ENCODE measurements at places on chromosomes 3 and 15.

DNA sequence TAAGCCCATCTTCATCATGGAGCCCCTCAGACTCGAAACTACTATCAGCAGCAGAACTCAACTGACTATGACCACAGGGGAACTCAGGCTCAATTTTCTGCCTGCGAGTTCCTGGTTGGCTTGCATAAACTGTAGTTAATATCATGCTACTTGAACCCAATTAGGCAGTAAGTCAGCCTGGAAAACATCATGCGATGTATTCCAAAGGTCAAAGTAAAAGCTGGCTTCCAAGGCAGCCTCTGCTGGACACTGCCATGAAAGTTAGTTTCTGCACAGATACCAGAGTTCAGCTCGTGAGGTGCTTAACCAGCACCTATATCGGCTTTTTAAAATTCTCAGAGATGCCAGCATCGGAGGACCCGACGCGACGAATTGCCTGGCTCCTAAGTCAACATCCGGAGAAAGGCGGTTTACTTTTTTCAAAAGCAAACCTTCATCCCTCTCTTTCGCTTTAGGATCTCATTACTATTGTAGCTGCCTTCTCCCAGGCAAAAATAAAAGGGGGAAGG lies 3.8 kb downstream of the ANP32A start:
- peak overlapping the region; percentile 91 for H3K4me3 ChIP-seq
- peak overlapping the region; percentile 92 for H3K27ac ChIP-seq
- H3K4me1 ChIP-seq: peaks cover 30% of the 10 kb centered on the region
- DNase-seq: no peak

DNA sequence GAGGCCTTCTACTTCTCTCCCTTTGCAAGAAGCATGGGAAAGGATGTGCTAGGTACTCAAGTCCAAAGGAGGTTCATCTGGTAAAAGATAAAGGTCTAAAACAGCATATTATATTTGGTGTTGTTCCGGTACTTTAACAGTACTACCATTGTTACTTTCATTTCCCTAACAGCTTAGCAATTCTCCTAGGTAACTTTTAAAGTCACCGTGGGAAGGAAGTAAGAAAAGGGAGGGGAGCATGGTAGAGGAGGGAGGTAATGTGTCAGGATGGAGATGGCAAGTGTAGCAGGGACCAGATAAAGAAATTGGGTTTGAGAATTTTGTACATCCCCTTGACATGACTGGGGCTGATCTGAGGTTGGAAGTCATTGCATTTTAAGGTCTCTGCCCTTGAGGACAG lies 89.4 kb upstream of the SKOR1 start:
- peaks cover 10% of the 10 kb centered on the region for H3K4me1 ChIP-seq
- no peaks in the 10 kb centered on the region for H3K36me3 ChIP-seq
- DNase-seq: no peak
- H3K27ac ChIP-seq: no peak overlapping the region

DNA sequence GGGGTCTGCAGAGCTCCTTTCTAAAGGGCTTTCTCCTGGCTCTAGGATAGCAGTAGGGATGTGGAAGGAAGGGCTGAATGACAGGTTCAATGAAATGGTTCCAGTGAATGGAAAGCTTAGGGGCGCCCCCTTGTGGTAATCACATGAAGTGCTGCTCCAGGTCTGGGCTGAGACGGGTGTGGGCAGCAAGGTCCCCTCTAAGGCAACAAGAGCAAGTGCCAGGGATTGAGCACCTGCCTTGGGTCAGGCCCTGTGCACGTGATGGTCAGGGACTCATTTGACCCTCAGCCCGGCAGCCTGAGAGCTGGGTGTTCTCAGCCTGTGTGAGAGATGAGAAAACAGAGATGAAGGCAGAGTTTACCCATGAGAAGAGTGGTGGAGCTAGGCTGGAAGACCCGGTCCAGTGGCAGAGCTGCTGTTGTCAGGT lies 12.1 kb upstream of the CX3CR1 start:
- DNase-seq: no peak
- H3K27ac ChIP-seq: no peak overlapping the region
- H3K4me1 ChIP-seq: no peaks in the 10 kb centered on the region
- H3K27me3 ChIP-seq: no peaks in the 10 kb centered on the region
- H3K4me3 ChIP-seq: no peak overlapping the region

DNA sequence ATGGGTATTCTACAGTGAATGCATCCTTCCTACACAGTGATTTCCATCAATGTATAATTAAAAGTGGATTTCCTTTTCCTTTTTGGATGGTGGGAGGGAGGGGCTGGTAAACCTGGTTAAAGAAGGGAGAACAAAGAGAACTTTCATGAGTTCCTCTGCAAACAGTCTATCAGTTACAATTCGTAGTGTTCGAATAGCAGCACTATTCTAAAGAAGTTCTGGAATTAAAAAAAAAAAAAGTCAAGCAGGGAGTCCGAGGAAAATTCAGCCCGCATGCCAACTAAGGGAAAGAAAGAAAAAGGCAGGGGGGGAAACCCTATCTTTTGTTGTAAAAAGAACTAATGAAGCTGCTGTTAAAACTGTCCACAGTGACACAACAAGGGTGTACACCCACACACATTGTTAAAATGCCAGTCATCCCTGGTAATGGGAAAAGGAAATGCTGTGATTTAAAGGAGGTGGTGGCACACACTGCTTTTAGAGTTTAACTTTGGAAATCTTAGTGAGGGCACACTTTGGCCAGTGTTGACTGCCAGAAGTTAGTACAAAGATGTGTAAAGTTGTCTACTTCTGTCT lies 521.2 kb downstream of the ZIC1 start:
- no peaks in the 10 kb centered on the region for H3K4me1 ChIP-seq
- no peak overlapping the region for H3K27ac ChIP-seq
- no peak overlapping the region for H3K4me3 ChIP-seq

GRCh38 chr15:58962662-58963565 lies 24.5 kb upstream of the RNF111 start:
- no peaks in the 10 kb centered on the region for H3K36me3 ChIP-seq
- DNase-seq: no peak
- H3K27ac ChIP-seq: no peak overlapping the region
- no peak overlapping the region for H3K4me3 ChIP-seq

- H3K27ac ChIP-seq: no peak overlapping the region
- no peak for DNase-seq
- H3K36me3 ChIP-seq: peaks cover 12% of the 10 kb centered on the region
- H3K27me3 ChIP-seq: no peaks in the 10 kb centered on the region
- no peaks in the 10 kb centered on the region for H3K4me1 ChIP-seq
These were observed 25.1 kb upstream of the BCL2L10 start for GRCh38 chr15:52137432-52138357.

DNA sequence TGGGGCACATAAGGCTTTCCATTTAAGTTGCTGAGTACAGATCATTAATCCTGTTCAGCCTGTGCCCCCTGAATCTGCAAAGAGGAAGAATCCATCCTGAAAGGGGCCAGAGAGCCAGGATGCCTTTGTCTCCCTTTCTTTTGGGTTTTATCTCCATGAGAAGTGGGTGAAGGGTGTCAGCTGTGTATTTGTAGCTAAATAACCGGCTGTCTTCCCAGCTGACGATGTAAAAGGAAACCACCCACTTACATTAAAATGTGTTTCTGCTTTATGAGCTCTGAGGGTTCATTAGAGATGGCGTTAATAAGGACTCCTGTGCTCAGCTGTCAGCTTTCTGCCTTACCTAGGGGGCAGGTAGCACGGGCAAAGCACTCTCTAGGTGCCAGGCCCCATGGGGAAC lies 83.4 kb downstream of the SLCO3A1 start:
- H3K27me3 ChIP-seq: no peaks in the 10 kb centered on the region
- H3K27ac ChIP-seq: no peak overlapping the region
- no peak for DNase-seq
- no peaks in the 10 kb centered on the region for H3K36me3 ChIP-seq

GRCh38 chr3:42841332-42841731 lies 32.1 kb downstream of the ACKR2 start:
- peaks cover 7% of the 10 kb centered on the region for H3K27me3 ChIP-seq
- H3K4me3 ChIP-seq: no peak overlapping the region
- H3K27ac ChIP-seq: no peak overlapping the region
- H3K36me3 ChIP-seq: no peaks in the 10 kb centered on the region
- H3K4me1 ChIP-seq: no peaks in the 10 kb centered on the region

DNA sequence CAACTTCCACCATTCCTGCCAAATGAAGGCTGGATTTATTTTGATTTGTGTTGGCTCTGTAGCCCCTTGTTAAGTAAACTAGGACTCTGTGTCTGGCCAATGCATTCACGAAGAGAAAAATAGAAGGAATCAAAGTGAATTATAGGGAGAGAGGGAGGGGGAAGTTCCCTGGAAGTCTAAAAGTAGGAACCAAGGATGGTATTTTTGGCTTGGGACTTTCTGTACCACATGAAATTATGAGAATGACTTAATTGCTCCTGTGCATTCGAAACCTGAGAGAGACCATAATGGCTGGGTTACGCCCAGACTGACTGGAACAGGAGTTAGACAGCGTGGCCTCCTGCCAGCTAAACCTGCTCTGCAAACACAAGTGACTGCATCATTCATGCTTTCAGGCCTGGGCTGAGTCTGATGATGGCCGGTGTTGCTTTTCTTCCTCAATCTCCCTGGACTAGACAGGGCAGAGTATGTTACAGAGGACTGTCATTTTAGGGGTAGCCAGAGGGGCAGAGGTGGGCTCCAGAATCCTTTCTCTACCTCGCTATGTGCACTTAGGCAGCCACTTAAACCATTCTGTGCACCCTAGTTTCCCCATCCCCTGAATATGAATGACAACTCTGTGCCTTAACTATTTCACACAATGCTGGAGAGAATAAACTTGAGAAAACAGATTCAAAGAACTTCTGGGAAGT lies 58.9 kb downstream of the MYO1E start:
- no peak for DNase-seq
- peak overlapping the region; percentile 37 for H3K27ac ChIP-seq
- peaks cover 1% of the 10 kb centered on the region for H3K36me3 ChIP-seq
- no peak overlapping the region for H3K4me3 ChIP-seq

- no peaks in the 10 kb centered on the region for H3K27me3 ChIP-seq
- peaks cover 7% of the 10 kb centered on the region for H3K4me1 ChIP-seq
- H3K36me3 ChIP-seq: no peaks in the 10 kb centered on the region
- H3K27ac ChIP-seq: no peak overlapping the region
- DNase-seq: no peak
These were observed 32.0 kb downstream of the AMOTL2 start for GRCh38 chr3:134342259-134342658.

GRCh38 chr15:83565553-83566159 lies 88.3 kb upstream of the ADAMTSL3 start:
- H3K27me3 ChIP-seq: no peaks in the 10 kb centered on the region
- H3K36me3 ChIP-seq: no peaks in the 10 kb centered on the region
- H3K4me1 ChIP-seq: no peaks in the 10 kb centered on the region
- H3K4me3 ChIP-seq: no peak overlapping the region

DNA sequence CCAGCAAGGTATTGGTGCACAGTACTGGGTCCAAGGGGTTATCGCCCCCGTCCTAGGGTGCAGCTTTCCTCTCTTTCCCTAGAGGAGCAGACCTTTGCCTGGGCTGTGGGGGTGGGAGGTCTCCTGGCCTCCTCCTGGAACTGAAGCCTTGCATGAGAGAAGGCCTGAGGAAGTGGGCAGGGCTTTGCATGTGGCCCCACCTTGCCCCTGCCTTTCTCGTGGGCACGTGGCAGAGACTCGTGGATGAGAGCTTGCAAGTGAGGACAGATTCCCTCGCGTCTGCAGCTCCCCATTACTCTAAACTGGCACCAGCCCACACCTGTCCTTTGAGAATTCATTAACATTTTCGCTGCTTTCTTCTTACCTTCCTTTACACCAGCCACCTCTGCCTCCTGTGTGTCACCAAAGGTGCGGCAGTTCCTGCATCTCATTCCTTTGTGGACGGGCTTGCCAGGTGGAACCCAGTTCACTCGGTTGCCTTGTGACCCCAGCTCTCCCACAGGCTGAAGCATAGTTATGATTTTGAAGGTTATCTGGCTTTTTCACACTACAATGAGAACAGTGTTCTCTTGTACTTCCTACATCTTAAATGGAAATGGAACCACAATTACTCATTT lies 40.9 kb upstream of the NR2C2 start:
- no peaks in the 10 kb centered on the region for H3K4me1 ChIP-seq
- no peak overlapping the region for H3K4me3 ChIP-seq
- DNase-seq: no peak
- no peaks in the 10 kb centered on the region for H3K36me3 ChIP-seq
- H3K27me3 ChIP-seq: peaks cover 17% of the 10 kb centered on the region

DNA sequence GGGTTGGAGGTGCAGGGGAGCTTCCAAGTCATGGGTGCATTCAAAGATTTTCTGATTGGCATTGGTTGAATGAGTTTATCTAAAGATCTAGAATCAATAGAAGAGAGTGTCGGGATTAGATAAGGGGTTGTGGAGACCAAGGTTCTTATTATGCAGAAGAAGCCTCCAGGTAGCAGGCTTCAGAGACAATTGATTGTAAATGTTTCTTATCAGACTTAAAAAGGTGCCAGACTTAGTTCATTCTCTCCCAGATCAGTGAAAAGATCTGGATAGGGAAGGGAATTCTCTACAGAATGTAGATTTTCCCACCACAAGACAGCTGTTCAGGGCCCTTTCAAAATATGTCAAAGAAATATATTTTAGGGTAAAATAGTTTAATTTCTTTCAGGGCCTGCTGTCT lies 129.5 kb downstream of the LIPC start:
- no peak overlapping the region for H3K4me3 ChIP-seq
- peaks cover 2% of the 10 kb centered on the region for H3K4me1 ChIP-seq
- no peaks in the 10 kb centered on the region for H3K27me3 ChIP-seq
- H3K36me3 ChIP-seq: no peaks in the 10 kb centered on the region
- no peak for DNase-seq
- no peak overlapping the region for H3K27ac ChIP-seq

- no peak overlapping the region for H3K4me3 ChIP-seq
- no peaks in the 10 kb centered on the region for H3K36me3 ChIP-seq
- DNase-seq: no peak
- peaks cover 8% of the 10 kb centered on the region for H3K27me3 ChIP-seq
- no peaks in the 10 kb centered on the region for H3K4me1 ChIP-seq
These were observed 7.4 kb downstream of the ZDHHC19 start for GRCh38 chr3:196203846-196204245.

DNA sequence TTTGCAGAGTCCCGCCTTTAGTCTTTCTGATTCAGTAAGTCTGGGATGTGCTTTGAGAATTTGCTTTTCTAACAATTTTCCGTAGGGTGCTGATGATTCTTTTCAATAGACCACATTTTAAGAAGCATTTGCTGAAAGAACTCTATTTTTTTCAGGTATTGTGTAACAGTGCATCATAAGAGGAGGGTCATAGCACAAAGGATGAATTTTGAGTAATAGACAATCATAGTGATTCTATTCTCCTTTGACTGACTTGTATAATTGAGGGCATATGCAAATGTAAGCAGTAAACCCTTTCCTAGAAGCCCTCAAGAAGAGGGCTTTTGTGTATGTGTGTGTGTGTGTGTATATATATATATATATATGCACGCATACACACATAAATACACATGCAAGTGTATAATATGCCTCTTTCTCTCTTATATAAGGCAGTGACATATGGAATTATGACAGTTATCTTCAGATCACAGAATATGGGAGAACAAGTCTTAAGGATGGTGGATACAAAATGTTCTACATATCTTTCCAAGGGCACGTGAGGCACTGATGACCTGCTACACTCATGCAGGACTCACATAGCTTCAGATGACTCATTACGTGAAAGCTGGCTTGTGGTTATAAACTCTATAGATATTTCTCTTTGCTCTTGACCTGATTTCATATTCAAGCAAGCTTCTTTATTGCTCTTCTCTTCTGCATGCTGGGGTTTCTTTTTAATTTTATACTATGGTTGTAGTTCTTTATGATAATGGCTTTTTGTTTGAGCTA lies 6.5 kb upstream of the PLSCR1 start:
- peaks cover 33% of the 10 kb centered on the region for H3K4me1 ChIP-seq
- peak; percentile 48 for DNase-seq
- no peaks in the 10 kb centered on the region for H3K36me3 ChIP-seq
- H3K27ac ChIP-seq: peak overlapping the region; percentile 36
